Neural crest cell (in vitro differentiated cells): ENCODE measurements at places on chromosomes 2 and 18. TPM values are rescaled to one million over a fixed set of nuclear protein-coding genes. Genes with fewer than 3 reads are reported as not detected.

DNA sequence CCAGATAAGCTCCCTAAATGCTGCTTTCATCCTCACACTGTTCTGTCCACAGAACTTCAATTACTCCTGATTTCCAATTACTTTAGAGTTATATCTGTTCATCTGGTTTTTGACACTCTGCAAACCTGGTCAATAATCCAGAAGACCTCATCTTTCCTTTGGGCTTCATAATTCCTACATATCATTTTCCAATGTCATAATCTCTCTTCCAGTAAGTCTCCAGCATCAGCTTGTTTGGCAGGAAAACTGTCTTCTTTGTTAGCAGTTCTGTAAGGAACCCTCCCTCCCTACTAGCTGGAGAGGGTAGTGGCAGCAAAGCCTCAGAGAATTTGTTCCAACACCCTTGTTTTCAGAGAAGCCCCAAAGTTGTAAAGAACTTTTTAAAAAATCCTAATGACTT lies 11.9 kb upstream of the SLC14A1 start:
- no peak overlapping the region for H3K27ac ChIP-seq
- no peak for DNase-seq
- peaks cover 13% of the 10 kb centered on the region for H3K27me3 ChIP-seq

The IL36B gene
- total RNA-seq: not detected in 2 replicates

DNA sequence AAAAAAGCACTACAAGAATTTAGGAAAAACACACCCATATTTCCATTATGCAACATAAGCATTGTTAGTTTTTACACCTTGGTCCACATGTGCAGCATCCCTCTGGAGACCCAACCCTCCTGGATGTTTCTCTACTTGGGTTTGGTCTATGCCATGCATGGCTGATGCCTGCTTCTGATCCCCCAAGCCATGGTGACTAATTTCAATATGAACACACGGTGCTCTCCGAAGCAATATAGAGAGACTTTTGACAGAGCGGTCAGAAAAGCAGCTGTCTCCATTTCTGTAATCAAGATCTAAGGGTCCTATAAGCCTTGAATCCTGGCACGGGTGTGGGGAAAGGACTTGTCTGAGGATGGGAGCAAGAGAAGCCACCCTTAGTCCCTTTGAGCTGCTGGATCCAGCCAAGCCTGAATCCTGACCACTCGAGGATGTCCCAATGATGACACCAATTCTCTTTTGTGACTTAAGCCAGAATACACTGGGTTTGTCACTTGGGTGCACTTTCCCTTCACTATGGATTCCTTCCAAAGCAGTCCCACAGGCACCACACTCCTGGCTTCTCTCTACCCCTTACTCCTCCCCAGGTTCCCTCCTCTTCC lies 91.5 kb downstream of the ACTR2 start:
- H3K27ac ChIP-seq: no peak overlapping the region
- no peak for DNase-seq
- no peaks in the 10 kb centered on the region for H3K27me3 ChIP-seq

DNA sequence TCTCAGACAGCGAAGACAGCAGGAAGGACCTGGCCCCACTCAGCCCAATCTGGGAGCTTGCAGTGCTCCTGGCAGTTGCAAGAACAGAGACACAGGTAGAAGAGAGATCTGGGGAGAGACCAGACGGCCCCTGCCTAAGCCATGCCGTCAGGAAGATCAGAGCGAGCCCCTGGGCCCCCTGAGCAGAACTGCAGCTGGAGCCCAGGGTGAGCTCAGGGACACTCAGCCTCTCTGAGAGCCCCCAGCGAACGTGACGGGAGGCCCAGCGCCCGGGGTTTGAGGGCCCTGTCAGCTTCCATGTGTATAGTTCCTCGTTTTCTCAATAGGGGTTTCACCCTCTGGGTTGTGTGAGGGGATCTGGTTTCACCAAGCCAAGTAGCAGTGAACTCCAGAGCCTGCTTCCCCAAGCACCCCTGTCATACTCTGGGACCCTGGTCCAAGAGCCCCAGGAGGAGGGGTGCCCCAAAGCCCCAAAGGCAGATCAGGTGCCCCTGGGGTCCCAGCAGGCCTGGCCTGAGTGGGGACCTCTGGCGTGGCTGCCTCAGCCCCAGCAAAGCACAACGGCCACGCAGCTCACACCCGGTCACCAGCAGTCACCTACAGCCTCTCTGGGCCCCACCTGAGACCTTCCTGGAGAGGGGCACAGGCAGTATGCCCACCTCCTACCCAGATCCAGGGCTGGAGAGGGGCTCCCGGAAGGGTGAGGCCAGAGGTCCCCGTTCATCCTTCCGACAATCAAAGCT lies 431.3 kb upstream of the MYT1L start:
- H3K27me3 ChIP-seq: no peaks in the 10 kb centered on the region
- no peak for DNase-seq
- no peaks in the 10 kb centered on the region for H3K36me3 ChIP-seq
- no peaks in the 10 kb centered on the region for H3K4me1 ChIP-seq
- H3K27ac ChIP-seq: no peak overlapping the region

- H3K36me3 ChIP-seq: no peaks in the 10 kb centered on the region
- peaks cover 18% of the 10 kb centered on the region for H3K4me1 ChIP-seq
- no peak overlapping the region for H3K4me3 ChIP-seq
- no peak for DNase-seq
- no peaks in the 10 kb centered on the region for H3K27me3 ChIP-seq
Measured at GRCh38 chr2:169386722-169387121, 24.4 kb upstream of the LRP2 start.

- no peak for DNase-seq
- no peak overlapping the region for H3K27ac ChIP-seq
- no peak overlapping the region for H3K4me3 ChIP-seq
- no peaks in the 10 kb centered on the region for H3K4me1 ChIP-seq
- peaks cover 6% of the 10 kb centered on the region for H3K36me3 ChIP-seq
Measured at GRCh38 chr2:11998626-11999378, 252.4 kb downstream of the LPIN1 start.
